Substantia nigra (tissue), 51 donors: ENCODE measurements at places on chromosomes 16 and 17.

- DNase-seq: no peak
Measured at GRCh38 chr16:62545039-62545438, 508.8 kb upstream of the CDH8 start.

- no peak for DNase-seq
Measured at GRCh38 chr17:77946900-77947645, 11.4 kb upstream of the TNRC6C start.

DNA sequence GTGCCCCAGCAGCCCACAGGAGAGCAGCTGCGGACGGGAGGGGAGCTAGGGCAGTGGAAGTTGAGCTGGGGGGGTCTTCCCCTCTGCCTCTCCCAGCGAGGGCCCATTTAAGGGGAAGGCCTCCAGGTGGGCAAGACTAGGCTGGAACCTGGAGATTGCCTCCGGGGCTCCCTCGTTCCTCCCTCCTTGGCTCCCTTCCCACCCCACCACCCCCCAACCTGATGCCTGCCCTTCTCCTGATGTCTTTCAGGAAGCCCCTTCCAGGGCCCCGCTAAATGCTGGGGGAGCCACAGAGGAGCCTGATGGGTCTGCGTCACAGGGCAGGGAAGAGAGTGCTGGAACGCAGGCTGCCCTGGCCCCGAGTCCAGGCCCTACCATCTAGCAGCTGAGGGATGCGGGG is 16.7 kb downstream of the ADGRG1 start:
- DNase-seq: no peak

DNA sequence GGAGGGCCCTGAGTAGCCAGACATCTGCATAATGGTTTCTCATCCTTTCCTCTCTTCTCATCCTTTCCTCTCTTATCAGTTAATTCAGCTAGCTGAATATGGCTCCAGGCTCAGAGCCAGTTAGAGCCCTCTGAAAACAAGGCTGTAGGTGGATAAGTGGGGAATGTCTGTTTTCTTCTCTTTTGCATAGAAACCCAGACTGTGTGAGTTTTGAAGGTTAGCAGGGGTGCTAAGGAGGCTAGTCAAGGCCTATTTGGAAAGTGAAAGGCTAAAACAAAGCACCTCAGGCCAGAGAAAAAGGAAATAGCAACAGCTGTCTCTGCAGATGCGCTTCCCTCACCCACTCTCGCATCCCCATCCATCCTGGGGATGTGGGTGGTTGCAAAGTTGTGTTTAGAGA is 420.9 kb downstream of the SHISA9 start:
- no peak for DNase-seq

DNA sequence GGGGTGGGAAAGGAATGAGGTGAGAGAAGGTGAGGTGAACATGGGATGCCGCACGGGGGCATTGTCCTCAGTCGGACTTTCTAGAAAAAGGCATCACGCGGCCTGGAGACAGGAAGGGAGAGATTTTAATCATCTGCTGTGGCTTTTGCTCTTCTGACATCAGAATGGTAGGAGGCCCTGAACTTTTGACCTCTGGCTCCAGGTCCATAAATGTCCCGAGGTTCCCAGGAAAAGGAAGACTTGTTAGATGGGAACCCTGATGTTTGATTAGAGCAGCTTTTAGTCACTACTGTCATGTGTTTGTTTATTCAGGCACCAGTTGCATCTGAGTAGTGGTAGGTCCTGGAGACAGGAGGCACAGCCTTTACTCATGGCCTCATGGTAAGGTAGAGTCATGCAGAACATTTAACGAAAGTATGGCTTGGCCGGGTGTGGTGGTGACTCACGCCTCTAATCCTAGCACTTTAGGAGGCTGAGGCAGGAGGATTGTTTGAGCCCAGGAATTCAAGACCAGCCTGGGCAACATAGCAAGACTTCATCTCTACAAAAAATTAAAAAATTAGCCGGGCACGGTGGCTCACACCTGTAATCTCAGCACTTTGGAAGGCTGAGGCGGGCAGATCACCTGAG is 203.1 kb downstream of the MSI2 start:
- DNase-seq: no peak

GRCh38 chr17:59530531-59530930 is 34.9 kb upstream of the DHX40 start:
- DNase-seq: no peak

DNA sequence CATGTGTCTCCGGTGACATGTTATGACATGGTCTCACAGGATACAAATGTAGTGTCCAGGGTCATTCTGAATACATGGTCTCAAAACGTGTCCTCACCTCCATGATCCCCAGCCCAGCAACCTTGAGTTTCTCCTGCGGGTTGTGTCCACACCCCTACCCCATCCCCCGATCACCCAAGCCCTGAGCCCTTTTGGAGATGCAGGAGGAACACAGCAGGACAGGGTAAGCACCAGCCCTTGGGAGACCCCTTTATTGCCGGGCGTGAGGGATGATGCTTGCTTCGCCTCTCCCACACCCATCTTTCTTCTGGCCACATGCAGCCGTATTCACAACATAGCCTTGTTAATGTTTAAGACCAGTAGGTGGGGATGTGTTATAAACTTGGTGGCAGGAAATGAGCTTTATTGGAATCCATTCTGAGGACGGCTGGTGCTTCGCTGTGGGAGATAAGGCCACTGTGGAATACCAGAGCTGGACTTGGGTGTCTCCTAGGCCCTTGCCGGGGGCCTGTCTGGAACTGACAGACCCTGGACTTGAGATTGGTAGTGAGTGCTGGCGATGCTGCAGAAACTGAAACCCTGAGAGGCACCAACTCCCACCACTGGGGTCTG is 5.5 kb downstream of the TMEM132E start:
- DNase-seq: no peak

DNA sequence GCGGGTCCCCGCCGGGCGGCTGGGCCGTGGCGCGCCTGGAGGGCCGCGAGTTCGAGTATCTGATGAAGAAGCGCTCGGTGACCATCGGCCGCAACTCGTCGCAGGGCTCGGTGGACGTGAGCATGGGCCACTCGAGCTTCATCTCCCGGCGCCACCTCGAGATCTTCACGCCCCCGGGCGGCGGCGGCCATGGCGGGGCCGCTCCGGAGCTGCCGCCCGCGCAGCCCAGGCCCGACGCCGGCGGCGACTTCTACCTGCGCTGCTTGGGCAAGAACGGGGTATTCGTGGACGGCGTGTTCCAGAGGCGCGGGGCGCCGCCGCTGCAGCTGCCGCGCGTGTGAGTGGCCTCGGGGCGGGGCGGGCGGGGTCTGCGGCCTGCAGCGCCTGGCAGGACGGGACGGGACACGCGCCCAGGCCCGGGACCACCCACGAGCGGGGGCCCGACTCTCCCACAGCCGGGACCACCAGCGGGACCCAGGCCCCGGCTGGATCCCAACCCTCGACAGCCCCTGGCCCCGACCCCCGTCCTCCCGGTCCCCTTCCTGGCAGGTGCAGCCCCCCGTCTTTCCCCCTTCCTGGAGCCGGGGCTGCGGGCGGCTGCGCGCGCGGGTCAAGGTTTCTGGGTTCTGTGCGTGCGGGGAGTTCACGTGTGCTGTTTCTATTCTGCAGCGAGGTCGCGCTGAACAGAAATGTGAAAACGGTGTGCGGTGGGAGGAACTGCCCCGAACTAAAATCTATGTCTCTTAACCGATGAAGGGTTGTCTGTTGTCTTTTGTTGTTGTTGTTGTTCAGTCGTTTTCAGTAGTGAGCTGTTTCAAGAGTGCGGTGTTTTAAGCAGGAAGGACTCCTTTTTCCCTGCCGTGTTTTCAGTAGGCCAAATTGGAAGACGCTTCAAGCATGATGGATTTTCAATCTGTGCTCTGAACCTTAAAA is 705 bp downstream of the FOXK2 start:
- DNase-seq: no peak

DNA sequence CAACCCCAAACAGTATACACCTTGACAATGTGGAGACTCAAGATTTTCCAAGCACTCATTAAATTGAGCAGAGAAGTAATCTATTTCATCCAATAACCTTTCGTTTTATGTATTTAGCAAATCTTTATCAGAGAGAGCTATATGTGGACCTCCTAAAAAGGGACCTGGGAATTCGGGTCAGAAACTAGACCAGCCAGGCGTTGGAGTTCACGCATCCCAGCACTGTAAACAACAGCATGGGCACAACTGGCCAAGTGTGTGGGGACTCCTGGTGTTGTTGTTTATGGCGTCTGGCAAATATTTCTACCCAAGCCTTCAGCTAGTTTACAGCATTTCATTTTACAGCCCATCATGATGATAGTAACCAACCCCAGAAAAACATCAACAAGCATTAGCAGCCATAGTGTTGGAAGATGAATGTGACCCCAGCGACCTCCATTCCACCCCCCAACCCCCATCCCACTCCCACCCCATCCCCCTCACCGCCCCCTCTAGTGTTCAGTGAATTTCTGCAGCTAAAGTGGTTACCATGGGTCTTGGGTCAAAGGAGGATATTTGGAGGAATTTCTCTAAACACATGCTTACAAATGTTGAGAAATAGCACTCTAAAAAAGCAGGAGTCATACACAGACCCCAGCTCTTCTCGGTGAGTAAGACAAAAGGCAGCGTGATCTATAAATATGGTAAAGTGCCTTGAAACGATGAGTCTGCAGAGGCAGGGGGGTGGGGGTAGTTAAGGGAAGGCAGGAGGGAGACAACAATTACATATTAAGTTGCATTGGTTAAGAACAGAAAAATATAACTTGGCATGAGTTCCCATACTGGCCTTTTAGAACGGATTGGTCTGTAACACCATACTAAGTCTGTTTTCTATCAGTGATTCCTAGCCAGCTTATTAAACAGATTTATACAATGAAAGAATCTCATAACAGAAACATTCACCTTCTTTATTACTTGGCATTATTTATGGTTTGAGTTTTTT is 91.4 kb upstream of the TBX2 start:
- DNase-seq: no peak

DNA sequence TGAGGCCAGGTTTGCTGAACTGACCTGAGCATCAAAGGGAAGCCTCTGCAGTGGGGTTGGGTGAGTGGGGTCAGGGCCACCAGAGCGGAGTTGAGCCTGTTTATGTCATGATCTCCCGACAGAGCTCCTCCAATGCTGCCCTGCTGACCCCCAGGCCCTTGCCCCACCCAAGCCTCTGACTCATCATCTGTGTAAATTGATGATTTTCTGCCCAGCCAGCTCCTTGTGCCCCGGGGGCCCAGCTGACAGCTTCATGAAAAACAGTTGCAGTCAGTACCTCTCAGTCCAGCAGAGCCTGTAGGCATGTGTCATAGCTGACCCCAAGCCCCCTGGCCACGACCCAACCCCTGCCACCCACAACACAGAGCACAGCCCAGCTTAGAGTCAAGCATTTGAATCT is 134.9 kb downstream of the CCT6B start:
- DNase-seq: no peak

DNA sequence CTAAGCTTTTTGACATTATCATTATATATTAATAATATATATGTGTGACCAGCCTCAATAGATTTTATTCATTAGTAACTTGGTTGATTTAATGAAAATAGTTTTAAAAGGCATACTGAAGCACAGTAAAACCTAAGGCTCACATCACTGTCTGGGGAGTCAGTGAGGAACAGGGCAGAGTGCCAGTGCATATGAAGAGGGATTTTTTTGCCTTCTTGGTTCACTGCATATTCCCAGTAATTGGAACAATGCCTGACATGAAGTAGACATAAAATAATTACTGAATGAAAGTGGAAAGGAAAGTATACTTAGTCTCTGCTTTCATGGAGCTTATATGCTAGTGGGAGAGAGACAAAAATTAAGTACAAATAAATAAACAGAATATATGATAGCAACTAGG is 81.1 kb downstream of the FTO start:
- no peak for DNase-seq

- DNase-seq: no peak
Measured at GRCh38 chr17:65182233-65182632, 45.1 kb downstream of the RGS9 start.
